ENCODE measurements at places on chromosomes 16 and 17.

DNA sequence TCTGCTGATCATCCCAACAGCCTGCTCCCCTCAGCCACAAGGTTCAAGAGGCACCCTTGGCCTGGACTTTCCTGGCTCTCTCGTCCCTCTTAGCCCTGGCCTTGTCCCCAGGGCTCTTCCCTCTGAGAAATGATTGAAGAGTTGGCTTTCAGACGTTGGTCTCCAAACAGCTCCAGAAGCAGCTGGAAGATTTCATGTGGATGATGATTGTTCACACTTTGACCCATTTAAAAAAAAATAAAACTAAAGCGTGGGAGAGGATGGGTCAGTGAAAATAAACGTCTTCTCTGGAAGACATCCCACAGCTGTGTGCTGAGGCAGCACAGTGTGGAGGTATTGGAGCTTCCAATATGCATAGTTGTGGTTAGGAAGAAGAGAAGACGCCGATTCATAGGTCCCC lies 54.7 kb upstream of the CDH11 start:
- no peaks in the 10 kb centered on the region for H3K36me3 ChIP-seq
- H3K27me3 ChIP-seq = no peaks in the 10 kb centered on the region
- DNase-seq = no peak

DNA sequence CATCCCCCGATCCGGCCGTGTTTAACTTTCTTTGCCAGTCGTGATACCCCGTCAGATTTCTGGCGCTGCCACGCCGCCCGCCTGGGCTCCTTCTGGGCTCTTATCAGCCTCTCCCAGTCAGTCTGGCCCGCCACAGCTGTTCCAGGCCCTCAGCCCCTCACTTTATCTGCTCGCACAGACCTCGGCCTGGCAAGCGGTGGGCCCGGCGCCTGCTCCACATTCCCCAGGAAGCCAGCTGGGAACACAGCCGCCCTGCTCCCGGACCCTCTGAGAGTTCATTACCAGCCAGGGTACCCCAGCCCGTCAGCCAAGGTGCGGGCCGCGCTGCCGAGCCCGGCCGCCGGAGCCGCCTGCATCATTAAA lies 157.5 kb downstream of the ZNF423 start:
- DNase-seq = no peak
- H3K4me1 ChIP-seq = no peaks in the 10 kb centered on the region
- no peaks in the 10 kb centered on the region for H3K36me3 ChIP-seq
- no peak overlapping the region for H3K27ac ChIP-seq
- no peak overlapping the region for H3K4me3 ChIP-seq
- no peaks in the 10 kb centered on the region for H3K27me3 ChIP-seq

- no peak for DNase-seq
- H3K4me1 ChIP-seq = no peaks in the 10 kb centered on the region
- no peaks in the 10 kb centered on the region for H3K27me3 ChIP-seq
Measured at GRCh38 chr16:85782451-85782850, 16.9 kb downstream of the EMC8 start.

GRCh38 chr16:3564130-3564888 lies 12.9 kb downstream of the NLRC3 start:
- DNase-seq = no peak
- no peaks in the 10 kb centered on the region for H3K27me3 ChIP-seq
- no peaks in the 10 kb centered on the region for H3K36me3 ChIP-seq
- H3K4me1 ChIP-seq = no peaks in the 10 kb centered on the region
- no peak overlapping the region for H3K27ac ChIP-seq

DNA sequence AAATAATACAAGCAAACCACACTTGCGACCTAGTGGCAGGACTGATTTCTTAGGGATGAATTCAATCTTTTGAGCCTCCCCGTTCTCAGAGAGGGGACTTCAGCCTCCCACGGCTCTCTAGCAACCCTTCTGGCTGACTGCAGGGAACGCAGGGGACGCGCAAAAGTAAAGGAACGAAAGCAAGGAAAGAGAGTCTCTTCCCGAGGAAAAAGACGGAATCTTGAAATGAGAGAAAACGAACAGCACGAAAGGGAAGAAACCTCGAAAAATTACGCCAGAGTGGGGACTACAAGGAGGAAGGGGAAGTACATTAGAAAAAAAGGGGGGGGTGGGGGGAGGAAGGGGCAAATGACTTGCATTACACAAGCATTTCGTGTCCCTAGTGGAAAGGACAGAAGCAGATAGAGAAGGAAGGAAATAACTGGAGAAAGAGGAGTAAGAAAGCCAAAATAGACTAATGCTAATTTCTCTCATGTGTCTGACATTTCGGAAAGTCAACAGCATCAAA lies 1.2 kb downstream of the GRB2 start:
- DNase-seq = peak; percentile 62
- H3K27ac ChIP-seq = peak overlapping the region; percentile 90
- peaks cover 17% of the 10 kb centered on the region for H3K4me1 ChIP-seq
- H3K36me3 ChIP-seq = no peaks in the 10 kb centered on the region

- no peak overlapping the region for H3K4me3 ChIP-seq
- H3K36me3 ChIP-seq = no peaks in the 10 kb centered on the region
- no peaks in the 10 kb centered on the region for H3K27me3 ChIP-seq
- H3K4me1 ChIP-seq = no peaks in the 10 kb centered on the region
- H3K27ac ChIP-seq = no peak overlapping the region
Measured at GRCh38 chr17:44247876-44248736, 19.8 kb downstream of the SLC4A1 start.

DNA sequence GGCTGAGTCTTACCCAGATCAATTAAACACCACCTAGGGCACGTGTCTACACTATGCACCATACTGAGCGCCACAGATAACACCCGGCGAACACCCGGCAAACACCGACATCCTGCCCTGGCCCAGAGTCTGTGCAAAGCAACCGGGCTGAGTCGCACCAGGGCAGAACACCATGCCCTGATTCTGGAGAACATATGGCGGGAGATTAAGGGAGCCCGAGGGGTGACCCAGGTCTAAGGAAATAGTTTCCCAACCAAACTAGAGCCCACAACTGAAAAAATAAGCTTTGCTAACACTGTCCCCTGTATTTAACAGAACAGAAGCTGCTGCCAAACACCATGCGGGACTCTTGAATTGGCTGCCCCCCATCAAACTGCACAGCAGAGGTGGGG lies 22.1 kb downstream of the MYO18A start:
- no peaks in the 10 kb centered on the region for H3K36me3 ChIP-seq
- H3K27me3 ChIP-seq = no peaks in the 10 kb centered on the region
- peaks cover 60% of the 10 kb centered on the region for H3K4me1 ChIP-seq
- H3K27ac ChIP-seq = peak overlapping the region; percentile 37

GRCh38 chr17:64240741-64241347 lies 22.2 kb downstream of the TEX2 start:
- H3K27ac ChIP-seq = no peak overlapping the region
- H3K27me3 ChIP-seq = no peaks in the 10 kb centered on the region
- no peaks in the 10 kb centered on the region for H3K36me3 ChIP-seq
- no peak overlapping the region for H3K4me3 ChIP-seq

- DNase-seq = no peak
- no peaks in the 10 kb centered on the region for H3K27me3 ChIP-seq
- H3K27ac ChIP-seq = peak overlapping the region; percentile 12
- no peaks in the 10 kb centered on the region for H3K36me3 ChIP-seq
Measured at GRCh38 chr16:8722025-8722348, 47.6 kb downstream of the ABAT start.

GRCh38 chr17:51036084-51036483 lies 84.6 kb downstream of the SPAG9 start:
- H3K27me3 ChIP-seq = no peaks in the 10 kb centered on the region
- H3K4me1 ChIP-seq = peaks cover 9% of the 10 kb centered on the region
- H3K27ac ChIP-seq = no peak overlapping the region
- DNase-seq = no peak
- H3K4me3 ChIP-seq = no peak overlapping the region
